ENCODE measurements at places on chromosomes 12 and 14.
A peak's percentile ranks its signal among the peaks of the same experiment; 100 is the strongest.

GRCh38 chr14:105859717-105860614, 333.6 kb downstream of the TMEM121 start:
- H3K4me1 ChIP-seq: no peaks in the 10 kb centered on the region
- H3K27me3 ChIP-seq: no peaks in the 10 kb centered on the region
- H3K4me3 ChIP-seq: no peak overlapping the region
- H3K36me3 ChIP-seq: no peaks in the 10 kb centered on the region
- no peak overlapping the region for H3K27ac ChIP-seq

GRCh38 chr12:110304061-110304551, 23.1 kb downstream of the ATP2A2 start:
- DNase-seq: no peak
- H3K27me3 ChIP-seq: no peaks in the 10 kb centered on the region
- no peak overlapping the region for H3K4me3 ChIP-seq
- H3K27ac ChIP-seq: peak overlapping the region; percentile 16
- peaks cover 46% of the 10 kb centered on the region for H3K36me3 ChIP-seq

GRCh38 chr14:20754308-20754707, 8.6 kb downstream of the EDDM3A start:
- no peak overlapping the region for H3K4me3 ChIP-seq
- no peaks in the 10 kb centered on the region for H3K4me1 ChIP-seq
- no peaks in the 10 kb centered on the region for H3K36me3 ChIP-seq
- H3K27me3 ChIP-seq: no peaks in the 10 kb centered on the region

DNA sequence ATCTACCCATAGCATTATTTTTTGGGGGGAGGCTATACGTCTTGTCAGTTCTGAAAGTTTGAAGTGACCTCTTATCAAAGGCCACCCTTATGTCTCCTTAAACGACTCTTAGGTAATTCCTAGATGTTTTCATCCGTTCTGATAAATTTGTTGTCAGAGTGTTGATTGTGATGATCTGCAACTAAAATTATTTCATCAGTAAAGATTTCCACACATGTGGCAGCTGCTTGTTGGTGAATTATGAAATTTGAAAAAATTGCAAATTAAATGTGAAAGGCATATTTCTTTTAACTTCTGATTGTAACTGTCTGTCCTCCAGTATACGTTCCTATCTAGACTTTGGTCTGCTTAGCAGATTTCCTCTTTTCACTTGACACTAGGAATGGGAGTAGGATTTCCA, 1.4 kb downstream of the ADIPOR2 start:
- H3K36me3 ChIP-seq: no peaks in the 10 kb centered on the region
- no peak overlapping the region for H3K27ac ChIP-seq
- DNase-seq: no peak
- H3K4me1 ChIP-seq: peaks cover 28% of the 10 kb centered on the region
- no peaks in the 10 kb centered on the region for H3K27me3 ChIP-seq
- H3K4me3 ChIP-seq: peak overlapping the region; percentile 72

GRCh38 chr12:64122154-64122553, 99.9 kb downstream of the KICS2 start:
- no peak overlapping the region for H3K27ac ChIP-seq
- H3K36me3 ChIP-seq: peaks cover 1% of the 10 kb centered on the region
- no peak for DNase-seq
- no peaks in the 10 kb centered on the region for H3K4me1 ChIP-seq
- no peaks in the 10 kb centered on the region for H3K27me3 ChIP-seq
- no peak overlapping the region for H3K4me3 ChIP-seq

GRCh38 chr14:54420478-54421142, 20.6 kb downstream of the CNIH1 start:
- H3K4me3 ChIP-seq: no peak overlapping the region
- no peak overlapping the region for H3K27ac ChIP-seq
- DNase-seq: peak; percentile 28
- no peaks in the 10 kb centered on the region for H3K36me3 ChIP-seq
- no peaks in the 10 kb centered on the region for H3K27me3 ChIP-seq
- H3K4me1 ChIP-seq: no peaks in the 10 kb centered on the region

- no peak for DNase-seq
- no peak overlapping the region for H3K4me3 ChIP-seq
- H3K4me1 ChIP-seq: peaks cover 4% of the 10 kb centered on the region
- H3K27me3 ChIP-seq: no peaks in the 10 kb centered on the region
- H3K27ac ChIP-seq: no peak overlapping the region
- no peaks in the 10 kb centered on the region for H3K36me3 ChIP-seq
These were observed 18.0 kb upstream of the CATSPERB start for GRCh38 chr14:91749868-91750267.

DNA sequence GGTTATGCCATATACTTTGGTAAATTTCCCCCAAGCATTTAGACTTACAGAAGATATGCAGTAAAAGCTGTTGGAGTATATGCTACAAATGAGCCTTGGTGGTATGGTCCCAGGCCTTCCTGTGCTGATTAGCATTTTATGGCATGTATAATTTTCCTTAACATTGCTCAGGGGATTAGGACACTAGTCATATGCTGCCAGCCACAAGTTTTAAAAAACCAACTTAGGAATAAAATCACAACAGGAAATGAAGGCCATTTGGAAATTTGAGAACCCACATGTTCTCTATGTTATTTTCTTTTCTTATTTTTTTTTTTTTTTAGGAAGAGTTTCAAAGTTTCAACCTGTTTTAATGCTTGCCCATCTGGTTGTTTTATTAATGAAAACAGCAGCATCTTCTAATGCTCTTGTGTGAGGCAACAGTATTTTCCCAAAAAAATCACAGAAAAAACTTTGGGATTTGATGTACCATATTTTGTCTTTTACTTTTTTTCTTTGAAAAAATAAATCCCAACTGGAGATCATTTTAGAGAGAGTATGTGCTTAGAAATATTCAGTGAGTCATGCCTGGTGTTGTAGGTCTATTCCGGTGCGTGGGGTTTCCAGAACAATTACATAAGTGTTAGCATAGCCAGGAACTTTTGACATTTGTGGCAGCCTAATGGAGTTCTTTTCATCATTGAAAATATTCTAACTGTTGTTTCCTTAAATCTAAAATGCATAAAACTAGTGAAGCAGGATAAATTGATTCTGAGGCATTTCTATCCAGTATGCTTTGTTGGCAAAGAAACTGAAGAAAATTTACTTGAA, 21.7 kb upstream of the DUSP6 start:
- H3K36me3 ChIP-seq: no peaks in the 10 kb centered on the region
- DNase-seq: no peak
- no peak overlapping the region for H3K4me3 ChIP-seq
- H3K27ac ChIP-seq: peak overlapping the region; percentile 42

GRCh38 chr14:100234511-100234910, 4.4 kb upstream of the YY1 start:
- no peak overlapping the region for H3K27ac ChIP-seq
- no peaks in the 10 kb centered on the region for H3K27me3 ChIP-seq

- DNase-seq: no peak
- no peaks in the 10 kb centered on the region for H3K4me1 ChIP-seq
- no peak overlapping the region for H3K27ac ChIP-seq
- H3K36me3 ChIP-seq: no peaks in the 10 kb centered on the region
- no peaks in the 10 kb centered on the region for H3K27me3 ChIP-seq
These were observed 131.3 kb downstream of the PTPRO start for GRCh38 chr12:15453613-15454012.

DNA sequence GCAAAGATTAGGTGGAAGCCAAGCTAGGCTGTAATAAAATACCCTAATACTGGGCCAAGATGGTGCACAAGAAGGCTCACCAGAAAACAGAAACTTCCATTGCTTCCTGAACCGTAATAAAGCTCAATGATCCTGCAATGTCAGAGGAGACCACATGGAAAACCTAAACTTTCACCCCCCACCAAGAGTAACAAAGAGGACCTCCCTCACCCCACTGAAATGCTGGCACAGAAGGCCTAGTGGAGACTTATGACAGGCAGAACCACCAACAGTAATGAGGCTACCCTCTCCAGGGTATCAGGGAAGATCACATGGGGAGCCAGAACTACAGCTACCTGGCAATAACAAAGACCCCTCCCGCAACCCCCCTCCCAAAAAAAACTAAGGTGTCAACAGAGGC, 43.1 kb downstream of the CEP83 start:
- no peak overlapping the region for H3K27ac ChIP-seq
- no peak overlapping the region for H3K4me3 ChIP-seq
- DNase-seq: no peak

DNA sequence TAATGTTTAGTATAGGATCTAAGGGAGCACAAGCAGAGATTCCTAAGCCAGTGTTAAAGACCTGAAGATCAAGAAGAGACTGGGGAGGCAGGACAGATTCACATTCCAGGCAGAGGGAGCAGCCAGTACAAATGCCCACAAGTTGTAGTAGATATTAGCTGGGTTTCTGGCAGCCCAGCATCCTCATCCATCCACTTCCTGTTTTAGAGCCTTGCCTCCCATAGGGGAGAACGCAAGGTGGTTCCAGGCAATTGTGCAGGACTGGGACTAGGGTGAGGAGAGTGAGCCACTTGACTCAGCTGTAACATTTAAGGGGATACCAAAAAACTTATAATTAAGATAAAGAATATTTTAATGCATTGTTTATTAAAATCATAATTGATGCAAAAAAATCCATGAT, 71.3 kb upstream of the PSMA6 start:
- no peak for DNase-seq
- no peaks in the 10 kb centered on the region for H3K36me3 ChIP-seq

- H3K27ac ChIP-seq: no peak overlapping the region
- H3K27me3 ChIP-seq: no peaks in the 10 kb centered on the region
- no peaks in the 10 kb centered on the region for H3K4me1 ChIP-seq
- H3K36me3 ChIP-seq: peaks cover 5% of the 10 kb centered on the region
- H3K4me3 ChIP-seq: no peak overlapping the region
These were observed 7.3 kb downstream of the HELB start for GRCh38 chr12:66309606-66310005.

DNA sequence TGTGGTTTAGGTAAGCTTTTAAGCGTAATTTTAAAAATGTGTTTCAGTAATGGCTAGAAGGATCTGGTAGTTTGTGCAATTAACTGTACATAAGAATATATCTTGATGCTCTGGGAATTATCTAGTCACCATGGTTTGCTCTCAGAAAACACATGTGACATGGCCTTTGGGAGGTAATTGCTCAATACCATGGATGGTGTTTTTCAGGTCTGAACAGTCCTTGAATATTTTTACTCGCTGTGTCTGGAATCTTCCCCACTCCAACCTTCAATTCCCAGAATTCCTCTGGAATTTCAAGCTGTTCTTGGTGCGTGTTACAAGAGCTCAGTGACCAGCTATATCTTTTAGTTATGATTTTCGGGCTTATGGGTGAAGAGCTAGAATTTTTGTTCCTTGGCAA, 85.3 kb downstream of the DAAM1 start:
- H3K4me1 ChIP-seq: peaks cover 30% of the 10 kb centered on the region
- H3K36me3 ChIP-seq: no peaks in the 10 kb centered on the region
- no peak overlapping the region for H3K4me3 ChIP-seq
- H3K27ac ChIP-seq: no peak overlapping the region
- H3K27me3 ChIP-seq: no peaks in the 10 kb centered on the region
- no peak for DNase-seq

- H3K4me3 ChIP-seq: no peak overlapping the region
- no peaks in the 10 kb centered on the region for H3K27me3 ChIP-seq
- no peaks in the 10 kb centered on the region for H3K36me3 ChIP-seq
These were observed 29.6 kb upstream of the CSRP2 start for GRCh38 chr12:76908303-76909017.

DNA sequence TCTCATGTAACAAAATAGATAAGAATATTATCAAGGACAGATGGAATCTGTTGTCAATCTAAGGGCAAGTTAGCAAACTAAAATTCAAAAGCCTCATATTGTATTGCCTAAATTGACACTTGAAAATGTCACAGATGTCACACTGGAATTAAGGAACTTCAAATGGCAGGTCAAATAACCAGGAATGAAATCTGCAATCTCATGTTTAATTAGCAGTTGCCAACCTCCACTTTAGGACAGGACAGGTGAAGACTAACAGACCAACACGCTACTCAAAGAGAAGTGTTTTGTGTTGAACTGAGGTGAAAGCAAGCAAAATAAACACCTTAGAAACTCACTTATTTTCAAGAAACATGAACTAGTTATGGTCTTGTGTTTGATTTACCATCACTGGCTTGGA, 11.1 kb downstream of the KIF21A start:
- no peaks in the 10 kb centered on the region for H3K36me3 ChIP-seq
- H3K27me3 ChIP-seq: no peaks in the 10 kb centered on the region
- no peak for DNase-seq
- H3K4me3 ChIP-seq: no peak overlapping the region

DNA sequence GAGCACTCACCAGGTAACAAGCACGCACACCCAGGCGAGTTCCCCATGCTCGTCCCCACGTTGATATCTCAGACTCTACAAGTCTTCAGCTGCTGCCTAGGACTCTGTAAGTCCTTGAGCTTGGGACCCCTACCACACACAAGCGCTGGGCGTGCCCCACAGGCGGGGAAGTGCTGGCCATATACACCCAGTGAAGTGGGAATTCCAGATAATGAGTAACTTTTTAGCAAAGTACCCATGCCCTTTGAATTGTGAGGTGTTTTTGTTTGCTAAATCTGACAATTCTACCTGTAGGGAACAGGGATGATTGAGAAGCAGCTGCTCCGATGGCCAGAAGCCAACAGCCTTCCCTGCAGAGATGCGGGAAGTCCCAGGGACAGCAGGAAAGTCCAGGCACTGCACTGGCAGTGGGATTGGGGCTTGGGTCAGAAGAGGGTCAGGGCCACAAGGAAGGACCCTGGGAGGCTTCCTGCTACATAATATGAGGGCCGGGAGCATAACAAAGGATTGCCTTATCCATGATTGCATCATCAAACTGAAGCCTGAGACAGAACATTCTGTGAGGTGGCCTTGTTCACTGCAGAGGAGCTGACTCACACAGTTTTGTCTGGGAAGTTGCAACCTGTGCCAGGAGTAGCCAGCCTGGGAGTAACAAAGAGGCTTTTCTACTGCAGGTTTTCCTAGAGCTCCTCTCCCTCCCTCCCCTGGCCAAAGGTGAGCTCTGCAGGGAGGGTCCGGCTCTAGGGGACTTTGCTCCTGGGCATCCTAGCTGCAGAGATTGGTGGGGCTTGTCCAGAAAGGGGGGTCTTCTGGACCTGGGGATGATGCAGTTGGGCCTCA, 13.2 kb upstream of the SERPINA3 start:
- H3K4me1 ChIP-seq: peaks cover 27% of the 10 kb centered on the region
- H3K36me3 ChIP-seq: no peaks in the 10 kb centered on the region
- H3K27me3 ChIP-seq: no peaks in the 10 kb centered on the region
- H3K4me3 ChIP-seq: no peak overlapping the region

- peaks cover 16% of the 10 kb centered on the region for H3K27me3 ChIP-seq
- DNase-seq: no peak
- H3K27ac ChIP-seq: no peak overlapping the region
- H3K4me3 ChIP-seq: no peak overlapping the region
These were observed 134.1 kb upstream of the VRK1 start for GRCh38 chr14:96663076-96663475.

All from tibial artery (tissue), 4 donors.